WERI-Rb-1 (cell line): ENCODE measurements at places on chromosomes 1 and 21.

- no peak for DNase-seq
Observed at GRCh38 chr1:168947041-168947440, 159.4 kb upstream of the ATP1B1 start.

GRCh38 chr1:54652168-54652567 is 10.6 kb downstream of the MROH7 start:
- DNase-seq = no peak

DNA sequence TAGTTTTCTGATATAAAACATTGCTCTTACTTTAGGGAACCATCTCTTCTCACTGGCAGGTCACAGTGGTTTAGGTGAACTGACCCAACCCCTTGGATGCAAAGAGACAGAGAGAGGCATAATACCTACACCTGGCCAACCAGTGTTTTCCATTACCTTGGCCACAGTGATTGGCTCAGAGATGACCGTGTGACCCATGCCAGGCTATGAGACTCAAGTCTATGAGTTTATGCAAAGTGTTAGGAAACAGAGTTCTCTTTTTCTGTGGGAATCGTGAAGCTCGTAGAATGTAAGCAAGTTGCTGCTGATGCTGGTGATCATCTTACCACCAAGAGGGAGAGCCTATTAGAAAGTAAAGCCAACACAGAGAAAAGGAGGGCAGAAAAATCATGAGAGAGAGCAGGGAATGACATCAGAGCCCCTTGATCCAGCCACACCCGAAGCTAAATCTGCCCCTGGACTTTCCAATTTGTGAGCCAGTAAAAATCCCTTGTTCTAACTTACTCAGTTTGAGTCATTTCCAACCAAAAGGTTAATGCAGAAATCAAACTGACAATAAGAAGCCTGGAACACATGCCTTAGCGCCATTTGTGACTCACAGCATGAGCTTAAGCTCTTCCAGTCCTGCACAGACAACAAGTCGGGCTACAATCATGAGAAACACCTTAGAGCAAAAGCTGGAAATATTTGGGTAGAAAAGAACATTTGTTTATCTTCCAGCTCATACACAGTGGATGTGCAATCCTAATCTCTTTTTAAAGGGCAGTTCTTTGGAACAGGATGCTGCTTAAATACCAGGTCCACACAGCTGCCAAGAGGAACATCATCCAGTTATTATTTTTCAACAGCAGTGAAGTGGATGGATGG is 81.3 kb upstream of the KAZN start:
- no peak for DNase-seq

- no peak for DNase-seq
Observed at GRCh38 chr1:53077599-53077965, 15.6 kb downstream of the PODN start.

- DNase-seq = no peak
Observed at GRCh38 chr1:42838482-42839190, 7.8 kb upstream of the ZNF691 start.

DNA sequence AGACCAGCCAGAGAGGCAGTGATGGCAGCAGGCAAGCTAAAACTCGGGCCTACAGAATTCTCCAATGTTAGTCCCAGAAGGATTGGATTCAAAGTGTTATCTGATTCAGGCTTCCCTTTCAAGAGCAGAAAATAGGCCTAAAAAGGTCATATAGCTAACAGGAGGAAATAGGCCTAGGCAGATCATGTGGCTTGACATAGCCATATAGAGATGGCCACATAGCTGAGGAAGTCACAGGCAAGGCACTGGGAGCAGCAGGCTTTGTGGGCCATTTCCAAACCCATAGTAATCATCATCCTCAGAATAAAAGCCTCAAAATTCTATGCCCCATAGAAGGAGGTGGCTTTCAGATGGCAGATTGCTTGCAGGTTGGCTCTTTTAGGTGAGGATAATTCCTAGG is 29.0 kb upstream of the LMO4 start:
- DNase-seq = no peak

- DNase-seq = peak; percentile 19
Observed at GRCh38 chr1:39395357-39395831, 96.0 kb upstream of the BMP8A start.

GRCh38 chr1:30334767-30335166 is 388.6 kb downstream of the MATN1 start:
- no peak for DNase-seq

DNA sequence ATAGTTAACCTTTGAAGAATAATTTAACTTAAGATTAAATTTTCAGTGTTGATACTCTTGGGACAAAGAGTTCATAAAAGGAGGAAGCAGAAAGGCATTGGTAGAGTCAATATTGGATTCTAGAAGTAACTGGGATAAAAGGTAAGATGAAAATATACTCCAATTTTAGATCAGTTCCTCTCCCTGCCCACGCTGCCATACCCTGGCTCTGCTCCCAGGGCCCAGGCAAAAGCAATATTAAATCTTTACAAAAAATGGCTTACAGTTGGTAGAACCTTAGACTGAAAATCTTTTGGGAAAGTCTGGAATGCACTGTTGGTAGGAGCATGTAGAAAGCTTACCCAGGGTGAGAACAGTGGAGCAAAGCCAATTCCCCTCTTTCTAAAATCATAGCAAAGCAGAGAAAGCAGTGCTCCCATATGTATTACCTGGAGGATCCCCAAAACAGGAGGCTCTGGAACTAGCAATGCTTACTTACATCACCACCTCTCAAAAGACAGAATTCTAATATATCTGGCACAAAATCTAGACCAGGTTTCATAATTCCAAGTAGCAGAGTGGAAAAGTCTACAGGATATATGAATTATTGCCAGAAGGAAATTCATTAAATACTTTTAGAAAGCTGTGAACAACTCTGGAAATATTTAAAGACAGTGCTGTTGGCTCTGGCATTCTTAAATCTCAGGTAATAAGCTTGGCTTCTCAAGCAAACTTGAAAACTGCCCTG is 24.5 kb downstream of the KIAA0319L start:
- no peak for DNase-seq

GRCh38 chr1:76951153-76951552 is 83.9 kb downstream of the ST6GALNAC5 start:
- DNase-seq = no peak

DNA sequence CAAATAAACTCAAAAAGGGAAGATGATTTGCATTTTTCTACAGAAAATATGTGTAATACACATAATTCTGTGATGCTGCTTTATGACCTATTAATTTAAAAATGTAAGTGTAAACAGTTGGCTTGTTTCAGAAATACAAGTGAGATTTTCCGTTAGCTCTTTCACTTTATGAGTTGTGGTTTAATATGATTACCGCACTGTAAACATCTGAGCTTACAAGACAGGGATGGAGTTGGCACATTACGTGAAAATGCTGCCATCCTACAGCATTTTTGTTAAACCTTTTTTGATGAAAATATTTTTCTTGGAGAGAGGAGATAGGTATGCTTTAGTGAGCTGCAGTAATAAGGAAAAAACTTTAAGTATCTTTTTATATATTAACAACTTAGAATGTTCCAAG is 426.8 kb upstream of the ADAMTS5 start:
- DNase-seq = no peak

DNA sequence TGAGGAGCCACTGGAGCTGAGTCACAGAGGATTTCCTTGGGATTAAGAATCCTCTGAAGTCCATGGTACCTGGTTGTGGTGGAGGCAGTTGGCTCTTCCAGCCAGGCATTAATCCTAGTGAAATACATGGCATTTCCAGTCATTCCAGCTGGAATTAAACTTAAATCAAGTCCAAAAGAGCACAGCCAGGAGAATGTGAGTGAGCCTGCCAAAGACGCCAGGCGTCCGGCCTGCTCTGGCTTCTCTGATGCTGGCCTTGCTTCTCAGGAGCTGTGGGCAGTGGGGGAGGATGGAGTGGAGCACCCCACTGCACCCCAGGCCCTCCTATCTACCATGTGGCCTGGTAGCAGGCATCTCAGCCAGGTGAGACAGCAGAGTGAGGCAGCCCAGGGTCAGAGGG is 23.4 kb upstream of the TENT5C start:
- DNase-seq = peak; percentile 23

- no peak for DNase-seq
Observed at GRCh38 chr21:36955783-36956182, 10.7 kb downstream of the HLCS start.

GRCh38 chr1:55708781-55709180 is 493.6 kb upstream of the USP24 start:
- no peak for DNase-seq
